NCI-H187 (cell line): ENCODE measurements at places on chromosomes 13 and 19.

- DNase-seq: no peak
Observed at GRCh38 chr19:3441089-3441985, 39.0 kb downstream of the SMIM24 start.

- DNase-seq: no peak
Observed at GRCh38 chr13:110254151-110254679, 52.7 kb downstream of the COL4A1 start.

DNA sequence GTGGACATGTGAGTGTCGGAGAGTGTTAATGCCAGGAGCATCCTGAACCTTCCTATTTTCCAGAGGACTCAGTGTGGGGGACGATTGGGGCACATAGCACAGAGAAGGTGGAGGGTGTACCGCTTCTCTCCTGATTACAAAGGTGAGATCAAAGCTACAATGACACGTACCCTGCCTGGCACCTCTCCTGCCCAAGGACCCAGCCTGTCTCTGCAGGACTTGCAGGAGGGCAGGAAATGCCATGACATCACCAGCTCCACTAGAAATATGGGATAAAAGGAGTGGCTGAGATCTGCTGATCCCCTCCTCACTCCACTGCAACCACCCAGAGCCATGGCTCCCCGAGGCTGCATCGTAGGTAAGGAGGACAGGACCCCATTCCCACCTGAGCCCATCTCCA, at the start of gene IGFL1:
IGFL1 (plus strand) TSS at position 301 of the 400 bp plus-strand sequence; CDS start at position 334, 33 bp downstream.
- no peak for DNase-seq

- no peak for DNase-seq
Observed at GRCh38 chr13:109500146-109500773, 286.1 kb downstream of the IRS2 start.

DNA sequence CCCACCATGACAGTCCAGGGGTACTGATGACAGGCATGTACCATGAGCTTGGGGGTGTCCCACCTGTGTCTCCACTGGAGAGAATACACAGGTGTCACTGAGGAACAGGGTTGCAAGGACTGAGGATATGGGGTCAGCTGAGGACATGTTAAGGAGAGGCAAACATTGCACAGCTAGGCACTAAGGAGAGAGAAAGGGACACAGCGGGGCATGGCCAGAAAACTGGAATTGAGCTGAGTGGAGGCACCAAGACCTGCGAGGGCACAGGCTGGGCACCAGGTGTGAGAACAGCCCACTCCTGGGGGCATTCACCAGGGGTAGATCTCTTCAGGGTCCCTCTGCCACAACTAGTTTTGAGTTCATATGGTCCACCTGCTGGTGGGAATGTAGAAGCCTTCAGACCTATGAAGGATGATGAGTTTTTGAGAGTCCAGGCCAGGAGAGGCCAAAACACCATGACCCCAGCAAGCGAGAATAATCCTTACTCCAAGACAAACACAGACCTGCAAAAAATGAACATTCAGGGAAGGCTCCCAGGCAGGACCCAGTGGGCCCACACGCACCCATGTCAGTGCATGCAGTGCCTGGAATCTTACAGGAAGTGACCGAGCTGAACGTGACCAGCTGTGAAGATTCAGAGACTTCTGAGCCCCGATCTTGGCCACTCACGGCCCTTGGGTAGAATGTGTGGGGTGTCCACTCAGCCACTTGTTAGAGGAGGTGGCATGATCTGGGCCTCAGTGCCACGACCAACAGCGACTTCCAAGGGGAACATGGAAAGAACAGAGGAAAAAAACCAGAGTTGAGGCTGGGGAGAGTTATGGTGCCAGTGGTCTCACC, 1.4 kb upstream of the ZNF584 start:
- no peak for DNase-seq

DNA sequence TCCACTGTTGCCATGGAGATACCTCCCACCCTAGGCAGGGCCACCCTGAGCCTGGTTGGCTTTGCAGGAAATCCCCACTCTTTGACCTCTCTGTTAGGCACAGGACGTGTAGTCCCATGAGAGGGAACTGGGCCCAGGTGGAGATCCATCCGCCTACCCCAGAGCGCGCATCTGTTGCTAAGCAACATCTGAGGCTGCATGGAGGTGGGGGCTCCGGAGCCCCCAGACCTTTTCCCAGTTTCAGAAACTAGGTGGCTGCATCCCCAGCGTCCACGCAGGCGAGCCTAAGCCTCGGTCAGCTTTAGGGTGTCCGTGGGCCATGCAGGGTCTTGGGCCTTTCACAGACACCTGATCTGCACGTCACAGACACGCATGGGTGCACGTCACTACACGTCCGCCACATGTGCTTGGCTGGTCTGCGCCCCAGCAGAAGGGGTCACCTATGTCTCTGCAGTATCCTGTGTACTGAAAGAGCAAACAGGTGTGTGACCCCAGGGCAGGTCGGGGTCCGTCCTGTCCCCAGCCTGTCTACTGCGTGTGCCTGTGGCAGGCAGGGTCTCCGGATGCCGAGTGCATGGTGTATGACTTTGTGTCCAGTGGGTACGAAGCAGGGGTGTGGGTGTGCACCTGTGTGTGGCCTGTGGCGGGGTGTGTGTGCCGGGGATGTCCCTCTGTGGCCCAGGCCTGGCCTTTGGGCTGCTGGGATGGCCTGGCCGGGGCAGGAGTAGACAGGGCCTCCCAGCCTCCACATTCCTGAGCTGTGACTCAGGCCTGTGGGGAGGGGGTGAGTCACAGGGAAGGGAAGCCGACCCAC, 4.1 kb upstream of the CIRBP start:
- no peak for DNase-seq

DNA sequence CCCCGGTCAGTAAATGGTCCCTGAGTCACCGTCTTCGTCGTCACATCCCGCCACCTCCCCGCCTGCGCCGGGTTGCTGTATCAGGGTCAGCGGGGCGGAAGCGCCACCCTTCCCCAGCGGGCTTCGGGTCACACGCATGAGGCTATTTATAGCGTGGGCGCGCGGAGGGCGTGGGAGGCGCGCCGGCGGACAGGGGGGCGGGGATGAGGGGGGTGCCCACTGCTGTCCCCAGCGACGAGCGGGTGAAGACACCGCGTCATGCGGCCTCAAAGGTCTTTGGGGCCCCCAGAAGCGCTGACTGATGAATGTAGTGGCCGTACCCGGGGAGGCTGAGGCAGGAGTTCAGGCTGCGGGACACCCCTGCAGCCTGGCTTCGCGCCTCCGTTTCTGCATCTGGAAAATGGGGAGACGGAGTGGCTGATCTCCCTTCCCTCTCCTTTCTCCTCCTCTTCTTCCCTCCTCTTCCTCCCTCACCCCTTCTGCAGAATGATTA, 7.9 kb downstream of the UNC13A start:
- no peak for DNase-seq

GRCh38 chr19:42363614-42364346, 26.3 kb downstream of the CNFN start:
- no peak for DNase-seq

GRCh38 chr13:99144306-99144705, 56.3 kb upstream of the UBAC2 start:
- DNase-seq: no peak

DNA sequence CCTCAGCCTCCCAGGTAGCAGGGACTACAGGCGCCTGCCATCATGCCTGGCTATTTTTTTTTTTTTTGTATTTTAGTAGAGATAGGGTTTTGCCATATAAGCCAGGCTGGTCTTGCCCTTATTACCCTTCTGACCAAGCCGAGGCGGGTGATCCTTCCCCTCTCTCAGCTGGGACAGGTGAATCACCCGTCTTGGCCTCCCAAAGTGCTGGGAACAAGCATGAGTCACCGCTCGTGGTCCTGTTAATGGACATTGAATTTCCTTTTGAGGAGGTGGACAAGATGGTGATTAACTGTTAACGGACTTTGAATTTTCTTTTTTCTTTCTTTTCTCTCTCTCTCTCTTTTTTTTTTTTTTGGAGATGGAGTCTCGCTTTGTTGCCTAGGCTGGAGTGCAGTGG, 10.6 kb downstream of the CD70 start:
- DNase-seq: no peak

DNA sequence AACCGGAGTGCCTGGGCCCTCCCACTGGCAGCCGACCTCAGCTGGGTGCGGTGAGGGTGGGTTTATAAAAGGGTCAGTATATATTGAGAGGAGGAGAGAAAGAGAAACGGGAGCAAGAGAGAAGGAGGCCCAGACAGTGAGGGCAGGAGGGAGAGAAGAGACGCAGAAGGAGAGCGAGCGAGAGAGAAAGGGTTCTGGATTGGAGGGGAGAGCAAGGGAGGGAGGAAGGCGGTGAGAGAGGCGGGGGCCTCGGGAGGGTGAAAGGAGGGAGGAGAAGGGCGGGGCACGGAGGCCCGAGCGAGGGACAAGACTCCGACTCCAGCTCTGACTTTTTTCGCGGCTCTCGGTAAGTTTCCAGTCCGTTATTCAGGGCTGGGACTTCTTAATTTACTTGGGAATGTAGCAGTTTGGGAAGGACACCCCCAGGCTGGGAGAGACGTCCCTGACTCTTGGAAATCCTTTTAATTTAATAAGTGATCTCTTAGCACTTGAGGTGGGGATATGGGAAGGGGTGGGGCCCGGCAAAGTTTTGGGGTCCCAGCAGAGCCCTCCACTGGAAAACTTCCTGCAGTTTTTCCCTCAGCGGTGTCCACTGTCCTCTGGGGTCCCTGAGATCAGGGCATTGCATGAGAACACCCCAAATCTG, at the start of gene EMP3:
EMP3 (plus strand) TSS at position 288 of the 646 bp plus-strand sequence. CDS start 1,293 bp downstream, outside the sequence.
- no peak for DNase-seq

- DNase-seq: no peak
Observed at GRCh38 chr19:28497137-28497536, 715.8 kb downstream of the UQCRFS1 start.

GRCh38 chr13:29397265-29397664, 198.2 kb downstream of the SLC7A1 start:
- no peak for DNase-seq

- DNase-seq: no peak
Observed at GRCh38 chr19:38721979-38722773, 22.1 kb downstream of the CAPN12 start.

DNA sequence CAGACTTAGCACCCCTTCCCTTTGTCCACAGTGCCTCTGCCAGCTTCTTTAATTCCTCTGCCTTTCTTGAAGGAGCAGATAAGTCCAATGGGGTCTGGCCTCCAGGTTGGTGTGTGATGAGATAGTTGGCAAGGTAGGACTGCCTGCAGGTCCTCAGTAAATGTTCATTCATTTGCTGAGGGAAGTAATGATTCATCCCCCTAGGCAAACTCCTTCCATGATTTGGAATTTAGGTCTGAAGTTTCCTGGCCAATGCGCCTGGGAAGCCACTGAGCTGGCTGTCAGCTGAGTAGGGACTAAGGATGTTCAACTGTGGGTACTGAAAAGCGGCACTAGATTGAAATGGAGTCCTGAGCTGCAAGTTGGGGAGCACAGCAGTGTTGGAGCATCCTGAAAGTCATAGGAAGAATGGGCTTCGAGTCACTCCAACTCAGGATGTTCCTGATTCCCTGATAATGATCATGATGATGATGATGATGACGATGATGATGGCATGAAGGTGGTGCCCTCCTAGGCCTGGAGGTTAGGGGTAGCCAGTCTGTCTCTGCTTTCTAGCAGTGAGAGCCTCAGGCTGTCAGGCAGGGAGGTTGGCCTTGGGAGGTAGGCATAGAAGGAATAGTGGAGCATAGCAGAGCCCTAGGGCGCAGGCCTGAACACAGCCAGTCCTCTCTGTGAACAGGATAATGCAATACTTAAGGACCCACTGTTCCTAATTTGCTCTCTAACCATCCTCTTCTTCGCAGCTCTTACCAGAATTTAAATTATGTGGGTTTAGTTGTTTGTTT, 44.7 kb downstream of the COL4A2 start:
- DNase-seq: no peak

DNA sequence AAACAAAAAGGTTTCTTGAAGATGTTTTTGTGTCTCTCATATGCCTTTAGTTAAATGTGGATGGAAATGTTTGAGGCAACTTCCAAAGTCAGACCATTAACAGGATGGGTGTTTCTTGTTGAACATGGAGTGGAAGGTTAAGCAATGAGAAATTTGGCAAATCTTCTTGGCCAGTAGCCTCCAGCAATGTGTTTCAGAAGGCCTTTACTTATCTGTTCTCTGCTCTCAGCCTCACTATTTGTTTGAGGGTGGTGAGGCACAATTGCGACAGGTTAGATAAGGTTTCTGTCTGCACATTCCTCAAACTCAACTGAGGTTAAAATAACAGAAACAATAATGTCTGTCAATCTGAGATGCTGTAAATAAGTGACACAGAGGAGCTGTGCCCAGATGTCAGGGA, 1019.0 kb downstream of the DIAPH3 start:
- DNase-seq: no peak

DNA sequence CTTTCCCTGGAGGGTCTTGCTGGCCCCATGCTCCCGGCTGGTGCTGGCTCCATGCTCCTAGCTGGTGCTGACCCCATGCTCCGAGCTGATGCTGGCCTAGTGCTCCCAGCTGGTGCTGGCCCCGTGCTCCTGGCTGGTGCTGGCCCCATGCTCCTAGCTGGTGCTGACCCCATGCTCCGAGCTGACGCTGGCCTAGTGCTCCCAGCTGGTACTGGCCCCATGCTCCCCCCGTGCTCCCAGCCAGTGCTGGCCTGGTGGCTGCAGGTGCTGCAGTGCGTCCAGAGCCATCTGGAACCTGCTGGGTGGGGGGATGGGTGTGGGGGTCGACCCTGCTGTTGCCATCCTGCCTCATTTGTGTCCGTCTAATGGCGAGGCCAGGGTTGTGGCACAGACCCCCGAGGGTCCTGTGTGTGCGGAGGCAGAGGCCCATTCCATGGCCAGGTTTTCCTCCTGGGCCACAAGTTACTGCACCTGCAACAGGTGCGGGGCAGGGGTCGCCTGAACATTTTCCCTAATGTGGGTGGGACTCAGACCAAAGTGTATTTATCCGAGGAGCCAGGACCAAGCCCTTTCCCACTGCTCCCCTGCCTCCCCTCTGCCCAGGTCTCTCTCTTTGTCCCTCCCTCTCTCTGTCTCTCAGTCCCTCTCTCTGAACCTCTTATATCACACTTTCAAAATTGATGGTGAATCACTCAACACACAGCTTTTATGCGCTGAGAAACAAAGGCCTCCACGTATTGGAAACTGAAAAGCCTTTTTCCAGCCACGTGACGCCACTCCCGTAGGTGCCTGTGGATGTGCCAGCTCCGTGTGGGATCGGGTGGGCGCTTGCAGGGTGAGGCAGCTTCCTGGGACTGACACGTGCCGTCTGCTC, 45.1 kb downstream of the MCF2L start:
- DNase-seq: no peak

DNA sequence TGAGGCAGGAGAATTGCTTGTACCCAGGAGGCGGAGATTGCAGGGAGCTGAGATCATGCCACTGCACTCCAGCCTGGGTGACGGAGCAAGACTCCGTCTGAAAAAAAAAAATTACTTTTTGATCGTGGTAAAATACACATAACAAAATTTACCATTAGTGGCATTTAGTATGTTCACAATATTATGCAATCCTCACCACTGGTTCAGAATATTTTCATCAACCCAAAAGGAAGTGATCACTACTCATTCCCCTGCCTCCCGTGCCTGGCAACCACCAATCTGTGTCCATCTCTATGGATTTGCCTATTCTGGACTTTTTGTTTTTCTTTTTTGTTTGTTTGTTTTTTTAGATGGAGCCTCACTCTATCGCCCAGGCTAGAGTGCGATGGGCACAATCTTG, 1.2 kb upstream of the PALM3 start:
- no peak for DNase-seq

DNA sequence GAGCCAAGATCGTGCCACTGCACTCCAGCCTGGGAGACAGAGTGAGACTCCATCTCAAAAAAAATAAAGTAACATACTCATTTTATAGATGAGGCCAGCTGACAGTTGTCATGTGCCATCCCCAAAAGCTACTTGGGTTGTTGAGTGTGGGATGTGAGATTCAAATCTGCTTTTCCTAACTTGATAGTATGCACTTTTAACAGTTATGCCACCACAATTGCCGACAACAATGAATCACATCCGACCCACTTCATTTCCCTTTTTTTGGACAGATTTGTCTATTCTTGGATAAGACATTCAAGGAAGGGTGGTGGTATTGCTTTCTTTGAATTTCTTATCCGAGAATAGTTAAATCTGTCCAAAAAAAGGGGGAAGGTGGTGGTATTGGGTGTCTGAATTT, 16.3 kb upstream of the DNMT1 start:
- DNase-seq: no peak
